Astrocyte of the cerebellum (primary cell): ENCODE measurements at places on chromosomes 5 and 9.

DNA sequence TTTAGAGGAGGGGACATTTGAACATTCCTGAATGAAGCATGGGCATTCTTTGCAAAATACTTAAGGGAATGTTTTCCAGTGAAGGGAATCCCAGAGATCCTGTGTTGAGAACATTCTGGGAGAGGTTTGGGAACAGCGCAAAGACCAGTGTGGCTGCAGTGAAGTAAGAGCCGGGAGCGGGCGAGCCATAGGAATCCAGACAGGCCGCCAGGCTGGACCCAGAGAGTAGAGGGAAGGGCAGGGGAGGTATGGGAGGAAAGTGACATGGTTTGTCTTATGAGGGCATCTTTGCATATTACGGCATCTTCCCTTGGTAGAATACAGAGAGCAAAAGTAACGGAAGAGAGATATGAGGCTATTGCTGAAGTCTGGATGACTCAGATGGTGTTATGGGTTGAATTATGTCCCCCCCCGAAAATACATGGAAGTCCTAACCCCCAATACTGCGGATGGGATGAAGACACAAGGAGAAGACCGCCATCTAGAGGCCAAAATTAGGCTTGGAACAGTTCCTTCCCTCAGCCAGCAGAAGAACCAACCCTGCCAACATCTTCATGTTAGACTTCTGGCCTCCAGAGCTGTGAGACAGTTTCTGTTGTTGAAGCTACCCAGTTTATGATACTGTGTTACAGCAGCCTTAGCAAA, 268.2 kb downstream of the MAST4 start:
- DNase-seq = no peak

- DNase-seq = no peak
These were observed 28.9 kb upstream of the CPLX2 start for GRCh38 chr5:175842506-175842905.

DNA sequence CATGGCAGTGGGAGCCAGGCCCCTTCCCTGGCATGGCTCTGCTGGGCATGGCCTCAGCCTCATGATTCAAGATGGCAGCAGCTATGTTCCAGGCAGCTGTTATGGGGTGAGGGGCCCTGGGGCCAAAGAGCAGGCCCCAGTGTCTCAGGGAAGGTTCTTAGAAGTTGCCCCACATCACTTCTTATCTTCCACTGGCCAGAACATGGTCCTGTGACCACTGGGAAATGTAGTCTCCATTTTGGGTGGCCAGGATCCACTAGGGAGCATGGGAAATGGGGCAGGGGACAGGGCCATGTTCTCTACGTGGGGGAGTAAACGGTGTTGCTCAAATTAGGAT, 18.3 kb downstream of the SUSD3 start:
- no peak for DNase-seq

DNA sequence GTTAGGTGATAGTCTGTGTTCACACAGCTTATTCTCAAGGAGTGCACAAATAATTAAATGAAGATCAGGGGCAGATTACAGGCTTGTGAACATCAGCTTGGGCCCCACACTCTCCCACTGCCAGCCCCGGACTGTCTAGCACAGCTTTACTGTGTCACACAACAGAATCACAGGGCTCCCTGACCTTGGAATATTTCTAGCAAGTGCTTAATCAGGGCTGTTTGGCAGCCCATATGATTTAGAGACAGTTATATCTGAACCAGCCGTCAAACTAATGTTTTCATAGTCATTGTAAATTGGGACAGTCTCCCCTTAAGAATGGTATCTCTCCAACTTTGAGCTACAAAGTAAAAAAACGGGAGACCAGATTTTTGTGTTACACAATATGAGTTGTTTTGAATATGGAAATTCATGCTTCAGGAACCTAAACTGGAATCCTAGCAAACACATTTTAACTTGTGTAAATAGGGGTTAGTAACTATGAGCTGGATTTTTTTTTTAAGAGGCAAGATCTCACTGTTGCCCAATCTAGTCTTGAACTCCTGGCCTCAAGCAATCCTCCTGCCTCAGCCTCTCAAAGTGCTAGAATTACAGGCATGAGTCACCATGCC, 517.6 kb downstream of the BNC2 start:
- no peak for DNase-seq

- no peak for DNase-seq
These were observed 458.4 kb upstream of the C9orf72 start for GRCh38 chr9:28031521-28032267.

DNA sequence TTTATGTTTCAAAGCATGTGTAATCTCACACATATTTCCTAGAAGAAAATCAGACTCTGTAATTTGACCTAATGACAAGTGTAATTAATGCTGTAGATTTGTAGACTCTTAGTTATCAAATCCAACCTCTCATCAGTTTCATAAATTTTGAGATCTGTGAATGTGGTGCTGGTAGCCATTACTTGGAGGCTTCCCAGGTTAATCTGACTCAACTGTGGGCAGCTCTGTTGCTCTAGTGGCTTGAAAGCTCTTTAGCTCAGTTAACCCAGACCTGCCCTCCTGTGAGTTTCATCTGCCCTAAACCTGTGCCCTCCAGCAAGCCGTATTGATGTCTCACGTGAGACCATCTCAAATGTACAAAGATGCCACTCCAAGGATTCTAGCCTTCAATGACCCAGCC, 323.4 kb downstream of the FBXL7 start:
- no peak for DNase-seq

DNA sequence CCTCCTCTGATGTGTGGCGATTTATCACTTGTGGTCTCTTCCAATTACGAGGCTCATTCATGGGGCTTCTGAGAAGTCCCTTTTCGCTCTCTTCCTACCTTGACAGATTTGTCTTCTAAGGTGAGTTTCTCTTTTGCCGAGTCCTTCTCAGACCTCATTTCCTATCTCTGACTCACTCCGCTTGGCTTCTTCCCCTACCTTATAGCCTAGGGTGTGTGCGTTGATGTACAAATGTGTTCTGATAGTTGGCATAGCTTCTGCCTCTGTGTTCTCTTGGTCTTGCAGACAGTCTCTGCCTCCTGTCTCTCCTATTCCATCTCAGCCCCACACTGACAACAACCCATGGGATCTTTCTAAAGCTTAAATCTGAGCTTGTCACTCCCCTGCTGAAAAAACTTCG, 56.9 kb upstream of the SHB start:
- no peak for DNase-seq

DNA sequence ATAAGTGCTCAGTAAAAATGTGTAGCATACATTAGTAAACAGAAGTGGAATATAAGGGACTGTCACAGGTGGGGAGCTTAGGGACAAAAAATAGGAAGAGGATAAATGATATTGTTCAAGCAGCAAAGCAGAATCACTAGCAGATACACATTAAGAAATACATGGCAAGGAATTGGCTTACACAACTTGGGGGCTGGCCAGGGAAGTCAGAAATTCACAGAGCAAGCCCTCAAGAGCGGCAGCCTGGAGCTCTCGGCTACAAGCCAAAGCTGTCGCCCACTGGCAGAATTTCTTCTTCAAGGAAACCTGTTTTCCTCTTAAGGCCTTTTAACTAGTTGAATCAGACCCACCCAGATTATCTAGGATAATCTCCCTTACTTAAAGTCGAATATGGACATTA, 73.0 kb upstream of the SMIM23 start:
- no peak for DNase-seq

DNA sequence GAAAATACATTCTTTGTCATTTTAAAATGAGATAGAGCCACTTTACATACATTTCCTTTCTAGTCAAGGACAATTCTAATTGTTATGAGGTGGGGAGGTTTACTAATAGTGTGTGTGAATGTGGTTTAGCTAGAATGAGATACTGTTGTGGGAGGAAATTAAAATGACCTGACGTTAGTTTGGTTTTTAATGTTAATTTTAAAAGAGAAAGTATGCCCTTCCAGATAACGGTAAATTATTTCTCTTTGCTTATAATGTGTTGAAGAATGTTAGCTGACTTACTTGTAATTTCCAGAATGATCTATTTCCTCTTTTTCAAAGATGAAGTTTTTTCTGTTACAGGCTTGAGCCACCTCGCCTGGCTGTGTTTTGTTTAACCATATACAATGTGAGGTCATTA, 1.7 kb upstream of the TAF7 start:
- no peak for DNase-seq

DNA sequence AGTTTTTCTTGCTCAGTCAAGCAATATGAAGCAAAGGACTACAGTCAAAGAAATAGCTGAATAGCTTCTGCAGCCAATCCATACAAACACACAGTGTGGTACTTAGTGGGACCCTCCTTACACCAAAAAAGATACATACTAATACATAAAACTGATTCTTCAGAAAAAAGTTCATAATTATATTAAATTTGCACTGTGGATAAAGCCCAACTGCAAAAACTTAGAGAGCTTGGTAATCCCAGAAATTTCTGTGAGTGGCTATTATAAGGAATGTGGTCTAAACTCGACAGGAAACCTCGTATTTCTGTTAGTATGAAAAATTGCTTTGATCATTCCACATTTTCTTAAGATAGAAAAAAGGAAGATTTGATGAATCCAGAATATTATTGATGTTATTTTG, 245.4 kb downstream of the FBXL17 start:
- DNase-seq = no peak

- DNase-seq = no peak
These were observed 5.2 kb downstream of the FCN2 start for GRCh38 chr9:134885679-134886412.

- no peak for DNase-seq
These were observed 112.8 kb upstream of the NR3C1 start for GRCh38 chr5:143516249-143516648.

GRCh38 chr5:34013547-34013946, 5.7 kb upstream of the AMACR start:
- DNase-seq = no peak

- no peak for DNase-seq
These were observed 334.1 kb upstream of the CD180 start for GRCh38 chr5:67530609-67531255.

GRCh38 chr9:71549023-71549422, 219.3 kb downstream of the CEMIP2 start:
- DNase-seq = no peak

- DNase-seq = no peak
These were observed 97.6 kb downstream of the TLE1 start for GRCh38 chr9:81591791-81592190.

DNA sequence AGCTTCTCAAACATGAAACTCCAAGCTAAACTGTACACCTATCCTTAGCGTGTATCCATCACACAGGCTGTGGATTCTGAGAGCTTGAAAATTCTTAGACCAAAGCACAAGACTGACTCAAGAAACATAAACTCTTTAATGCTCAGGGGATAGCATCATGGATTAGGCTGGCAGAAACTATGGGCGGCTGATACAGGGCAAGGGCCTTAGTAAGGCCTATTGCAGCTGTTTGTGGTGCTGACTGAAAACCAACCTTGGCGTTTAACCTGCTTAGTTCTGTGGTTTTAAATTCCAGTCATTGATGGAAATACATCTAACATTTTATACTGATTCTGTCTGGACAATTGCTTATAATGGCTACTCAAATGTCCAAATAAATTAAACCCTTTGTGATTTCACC, 183.7 kb downstream of the TLR4 start:
- no peak for DNase-seq

- DNase-seq = no peak
These were observed 163.9 kb downstream of the ARHGEF28 start for GRCh38 chr5:73789851-73790281.
